ENCODE measurements at places on chromosomes 7 and 10.

- DNase-seq = peak; percentile 83
Observed at GRCh38 chr7:139118805-139119485, 9.4 kb upstream of the ZC3HAV1 start.

DNA sequence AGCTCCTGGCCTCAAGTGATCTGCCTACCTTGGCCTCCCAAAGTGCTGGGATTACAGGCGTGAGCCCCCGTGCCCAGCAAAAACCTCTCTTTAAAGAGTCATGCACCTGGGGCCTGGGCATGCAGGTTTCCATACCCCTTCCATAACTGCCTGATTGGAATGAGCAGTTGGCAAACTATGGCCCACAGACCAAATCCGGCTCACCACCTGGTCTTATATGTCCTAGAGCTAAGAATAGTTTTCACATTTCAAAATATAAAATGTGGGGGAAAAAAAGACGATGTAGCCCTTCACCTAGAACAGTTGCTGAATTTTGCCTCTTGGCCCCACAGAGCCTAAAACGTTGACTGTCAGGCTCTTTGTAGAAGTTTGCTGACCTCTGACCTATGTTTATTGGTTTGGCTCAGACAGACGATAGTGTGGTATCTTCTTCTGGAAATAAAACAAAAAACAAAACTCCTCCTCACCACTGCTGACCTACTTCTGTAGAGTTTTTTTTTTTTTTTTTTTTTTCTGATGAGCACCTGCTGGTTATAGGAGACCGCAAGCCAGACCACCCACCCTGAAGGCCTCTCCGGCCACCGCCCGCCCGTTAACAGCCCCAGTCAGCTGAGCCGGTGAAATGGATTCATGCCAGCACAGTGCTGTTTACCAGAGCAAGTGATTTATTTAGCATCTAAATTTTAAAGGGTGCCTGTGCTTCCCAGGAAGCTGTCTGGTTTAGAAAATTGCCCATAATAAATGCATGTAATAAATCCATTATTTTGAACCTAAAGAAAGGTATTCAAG, 33.5 kb upstream of the SFRP5 start:
- no peak for DNase-seq

- no peak for DNase-seq
Observed at GRCh38 chr10:15720635-15721287, 1.0 kb upstream of the ITGA8 start.

- no peak for DNase-seq
Observed at GRCh38 chr7:34756025-34756437, 98.0 kb downstream of the NPSR1 start.

- DNase-seq = peak; percentile 54
Observed at GRCh38 chr10:118459642-118460193, 117.6 kb upstream of the FAM204A start.

- no peak for DNase-seq
Observed at GRCh38 chr7:6268907-6269306, 3.5 kb downstream of the CYTH3 start.

DNA sequence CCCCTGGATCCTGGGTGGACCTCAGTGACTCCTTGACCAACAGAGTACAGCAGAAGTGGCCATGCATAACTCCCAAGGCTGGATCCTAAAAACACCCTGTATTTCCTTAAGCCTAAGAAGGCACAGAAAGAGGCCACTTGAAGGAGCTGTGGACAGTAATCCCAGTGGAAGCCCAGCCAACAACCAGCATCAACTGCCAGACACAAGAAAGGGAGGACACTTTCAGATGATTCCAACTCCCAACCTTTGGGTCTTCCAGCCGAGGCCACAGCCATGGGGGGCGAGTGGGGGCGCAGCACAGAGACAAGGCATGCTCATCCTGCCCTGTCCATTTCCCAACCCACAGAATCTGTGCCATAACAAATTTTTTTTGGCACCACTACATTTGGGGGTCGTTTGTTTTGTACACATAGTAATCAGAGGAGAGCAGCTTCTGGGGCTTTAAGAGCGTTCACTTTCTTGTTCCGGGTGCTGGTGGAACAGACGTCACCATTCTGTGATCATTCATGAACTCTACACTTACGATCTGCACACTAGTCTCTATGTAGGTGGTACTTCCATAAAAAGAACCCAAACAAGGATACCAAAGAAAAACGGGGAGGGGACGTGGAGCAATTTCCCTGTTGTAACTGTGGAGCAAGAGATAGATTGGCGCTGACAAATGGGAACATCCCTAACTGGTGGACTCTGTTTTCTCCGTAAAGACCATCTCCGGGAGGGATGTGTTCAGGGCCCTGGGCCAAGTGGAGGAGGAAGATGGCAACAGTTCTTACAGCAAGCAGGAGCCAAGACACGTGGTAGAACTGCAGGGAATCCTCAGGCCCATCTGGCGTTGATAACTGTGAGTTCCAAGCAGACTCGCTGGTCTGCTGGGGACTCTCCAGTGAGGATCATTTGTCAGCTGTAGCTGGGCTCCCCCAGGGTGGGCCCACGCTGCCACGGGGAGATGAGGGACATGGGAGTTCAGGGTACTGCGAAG, 6.0 kb upstream of the SLC29A3 start:
- DNase-seq = no peak

DNA sequence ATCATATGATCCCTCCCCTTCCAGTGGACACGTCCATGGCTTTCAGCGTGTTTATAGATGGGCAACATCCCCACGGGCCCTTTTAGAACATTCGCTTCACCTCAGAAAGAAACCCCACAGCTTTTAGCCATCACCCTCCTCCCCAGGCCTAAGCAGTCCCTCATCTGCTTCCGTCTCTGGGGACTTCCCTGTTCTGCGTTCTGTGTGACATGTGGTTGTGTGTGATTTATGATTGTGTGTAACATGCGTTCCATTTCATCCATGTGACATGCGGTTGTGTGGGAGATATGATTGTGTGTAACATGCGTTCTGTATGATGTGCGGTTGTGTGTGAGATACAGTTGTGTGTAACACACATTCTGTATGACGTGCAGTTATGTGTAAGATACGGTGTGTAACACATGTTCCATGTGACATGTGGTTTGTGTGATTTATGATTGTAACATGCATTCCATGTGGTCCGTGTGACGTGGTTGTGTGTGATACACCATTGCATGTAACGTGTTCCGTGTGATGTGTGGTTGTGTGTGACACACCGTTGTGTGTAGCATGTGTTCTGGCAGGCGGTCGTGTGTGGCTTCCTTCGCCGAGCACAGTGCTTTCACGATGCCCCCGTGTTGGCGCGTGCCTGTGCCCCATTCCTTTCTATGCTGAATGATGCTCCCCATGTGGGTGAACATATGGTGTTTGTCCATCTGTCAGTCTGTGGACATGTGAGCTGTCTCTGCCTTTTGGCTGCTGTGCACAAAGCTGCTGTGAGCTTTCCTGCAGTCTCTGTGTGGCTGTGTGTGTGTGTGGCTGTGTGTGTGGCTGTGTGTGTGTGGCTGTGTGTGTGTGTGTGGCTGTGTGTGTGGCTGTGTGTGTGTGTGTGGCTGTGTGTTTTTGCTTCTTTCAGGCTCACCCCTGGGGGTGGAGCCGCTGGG, 26.2 kb downstream of the PWWP2B start:
- peak; percentile 93 for DNase-seq

- no peak for DNase-seq
Observed at GRCh38 chr10:64170791-64171190, 649.6 kb downstream of the REEP3 start.

DNA sequence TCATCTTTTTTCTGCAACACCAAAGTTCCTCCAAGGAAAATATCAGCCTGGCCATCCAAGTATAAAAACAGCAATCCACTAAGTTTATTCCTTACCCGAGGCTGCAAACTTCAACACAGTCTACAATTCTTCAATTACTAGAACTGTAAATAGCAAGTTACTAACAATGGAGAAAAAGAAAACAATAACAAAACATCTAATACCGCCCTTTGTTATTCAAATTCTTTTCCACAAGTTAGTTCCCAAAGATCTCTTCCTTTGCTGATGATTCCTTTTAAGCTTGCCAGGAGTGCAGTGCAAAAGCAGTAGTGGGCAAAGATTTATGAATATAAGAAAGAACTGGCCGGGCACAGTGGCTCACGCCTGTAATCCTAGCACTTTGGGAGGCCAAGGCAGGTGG, 86.2 kb downstream of the CUL2 start:
- no peak for DNase-seq

DNA sequence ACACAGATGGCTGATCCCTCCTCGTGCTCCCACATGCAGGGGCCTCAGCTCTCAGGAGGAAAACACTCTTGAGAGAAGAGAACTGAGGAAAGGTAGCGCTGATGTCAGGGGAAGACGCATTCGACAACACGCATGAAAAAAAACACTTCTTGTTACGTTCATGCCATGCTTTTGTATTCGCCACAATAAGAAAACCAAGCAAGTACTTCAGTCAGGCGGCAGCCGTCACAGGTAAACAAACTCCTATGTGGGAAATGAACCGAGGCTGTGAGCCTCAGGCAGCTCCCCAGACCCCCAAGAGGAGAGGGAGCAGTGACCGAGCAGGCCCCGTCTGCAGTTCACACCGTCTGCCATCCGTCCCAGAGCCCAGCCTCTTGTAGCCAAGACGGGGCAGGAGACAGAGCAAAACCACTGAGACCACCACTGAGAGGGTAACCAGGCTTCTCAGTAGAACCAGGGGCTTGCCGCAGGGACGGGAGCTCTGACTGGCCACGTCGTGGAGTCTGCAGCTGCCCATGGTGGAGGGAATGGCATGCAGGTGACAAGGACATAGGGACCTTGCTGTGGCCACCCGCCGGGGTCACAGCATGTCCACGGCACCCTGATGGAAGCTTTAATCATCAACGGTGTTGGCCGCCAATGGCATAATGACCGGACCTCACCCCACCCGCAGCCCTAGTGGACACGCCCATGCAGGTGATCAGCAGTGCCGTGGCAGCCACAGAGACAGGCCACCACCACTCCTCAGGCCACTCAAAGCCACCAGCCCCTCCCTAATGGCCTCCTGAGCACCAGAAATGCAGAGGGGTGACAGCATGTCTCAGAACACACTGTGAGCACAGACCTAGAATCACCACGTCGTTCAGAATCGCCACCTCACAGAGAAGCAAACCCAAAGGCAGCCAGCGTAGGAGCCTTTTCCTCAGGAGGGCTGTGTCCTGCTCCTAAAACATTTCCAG, 304.3 kb downstream of the PTPRN2 start:
- DNase-seq = no peak

DNA sequence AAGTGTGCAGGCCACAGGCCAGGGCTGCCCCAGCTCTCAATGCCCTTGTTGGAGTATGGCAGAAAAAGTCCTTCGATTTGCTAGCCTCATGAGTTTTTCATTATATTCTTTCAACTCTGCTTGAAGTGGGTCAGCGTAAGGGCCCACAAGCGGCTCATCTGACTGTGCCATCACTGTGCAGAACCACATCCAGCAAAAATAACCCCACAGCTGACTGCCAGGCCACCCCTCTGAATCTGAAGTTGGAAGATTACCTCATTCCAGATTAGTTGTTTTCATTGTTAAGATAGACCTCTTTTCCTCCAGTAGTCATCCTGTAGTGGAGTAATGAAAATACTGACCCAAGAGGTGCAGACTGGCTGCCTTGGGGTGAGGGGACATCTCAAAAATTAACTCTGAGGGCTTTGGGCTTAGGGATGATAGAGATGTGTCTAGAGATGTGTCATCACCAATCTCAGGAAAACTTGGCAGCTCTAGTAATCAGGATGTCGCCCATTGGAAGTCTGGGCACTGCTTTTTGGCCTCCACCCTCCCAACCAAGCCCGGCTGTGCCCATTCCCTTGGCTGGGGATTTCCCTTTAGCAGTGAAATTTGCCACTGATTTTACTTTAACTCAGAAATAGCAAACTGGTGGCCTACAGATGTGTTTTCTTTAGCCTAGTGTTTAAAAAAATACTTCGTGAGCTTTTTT, 164.3 kb downstream of the LCOR start:
- no peak for DNase-seq

DNA sequence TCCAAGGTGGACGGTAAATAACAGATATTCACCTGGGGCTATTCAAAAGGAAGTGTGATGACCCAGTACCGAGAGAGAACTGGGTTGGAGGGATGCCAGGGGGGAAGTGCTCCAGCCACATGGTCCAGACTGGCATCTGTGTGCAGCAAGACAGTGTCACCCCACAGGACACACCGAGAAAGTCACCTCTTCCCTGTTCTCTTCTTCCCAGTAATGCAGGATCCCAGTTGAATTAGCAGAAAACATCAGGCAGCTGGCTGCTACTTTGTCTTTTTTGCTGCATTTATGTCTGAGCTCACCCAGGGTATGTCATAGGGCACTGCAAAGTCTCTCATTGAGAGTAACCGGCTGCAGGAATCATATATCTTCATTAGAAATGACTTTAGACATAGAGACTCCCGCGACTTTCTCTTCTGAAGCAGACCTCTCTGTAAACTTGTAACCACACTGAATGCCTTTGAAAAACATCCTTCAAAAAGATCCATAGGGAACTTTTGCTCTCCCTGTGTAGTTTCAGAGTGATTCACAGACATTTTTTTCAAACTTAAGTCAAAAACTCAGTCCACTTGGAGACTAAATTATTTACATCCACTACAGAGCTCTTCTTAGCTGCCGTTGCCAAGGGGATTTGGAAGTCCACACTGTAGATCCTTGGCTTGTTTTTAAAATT, 609.0 kb upstream of the DPP6 start:
- DNase-seq = no peak

DNA sequence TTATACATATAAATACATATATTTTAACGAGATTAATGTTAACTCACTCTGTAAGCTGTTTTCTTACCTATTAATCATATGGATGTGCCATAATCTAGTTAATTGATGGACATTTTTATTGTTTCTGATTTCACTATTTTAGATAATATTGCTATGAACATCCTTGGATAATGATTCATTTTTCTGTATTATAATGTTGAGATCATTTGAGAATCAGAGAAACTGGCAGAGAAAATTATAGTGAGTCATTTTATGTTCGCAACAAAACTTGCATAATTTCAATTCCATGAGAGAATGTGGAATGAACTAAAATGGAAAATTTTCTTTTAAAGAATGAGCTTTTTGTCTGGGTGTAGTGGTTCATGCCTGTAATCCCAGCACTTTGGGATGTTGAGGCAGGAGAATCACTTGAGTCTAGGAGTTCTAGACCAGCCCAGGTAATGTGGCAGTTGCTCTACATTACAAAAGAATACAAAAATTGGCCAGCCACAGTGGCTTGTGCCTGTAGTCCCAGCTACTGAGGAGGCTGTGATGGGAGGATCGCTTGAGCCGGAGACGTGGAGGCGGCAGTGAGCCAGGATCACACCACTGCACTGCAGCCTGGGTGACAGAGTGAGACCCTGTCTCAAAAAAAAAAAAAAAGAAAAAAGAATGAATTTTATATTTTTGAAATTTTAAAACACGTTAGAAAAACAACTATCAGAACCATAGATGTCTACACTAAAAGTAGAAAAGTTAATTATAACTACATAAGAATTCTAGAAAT, 40.5 kb downstream of the PAPSS2 start:
- no peak for DNase-seq

DNA sequence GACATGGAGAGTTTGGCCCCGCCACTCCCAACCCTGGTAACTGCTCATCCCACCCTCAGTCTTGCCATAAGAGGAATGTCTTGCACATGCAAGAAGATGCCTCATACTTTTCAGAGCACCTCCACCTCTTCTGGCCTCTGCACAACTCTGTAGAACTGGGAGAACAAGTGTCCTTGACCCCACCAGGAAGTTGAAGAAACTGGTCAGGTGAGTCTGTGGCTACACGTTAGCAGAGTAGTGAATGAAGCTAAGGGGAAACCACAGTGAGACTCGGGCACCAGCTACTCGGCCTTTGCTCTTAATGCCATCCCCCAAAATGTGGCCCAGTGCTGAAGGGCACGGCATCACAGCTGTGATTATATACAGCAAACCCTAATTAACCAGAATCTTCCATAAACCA, 110.1 kb downstream of the ARID5B start:
- no peak for DNase-seq

- DNase-seq = no peak
Observed at GRCh38 chr10:130764651-130765050, 546.9 kb downstream of the TCERG1L start.

Measured in MV-4-11 (cell line).